Natural killer cell (primary cell): ENCODE measurements at places on chromosomes 1 and 21.
A peak's percentile ranks its signal among the peaks of the same experiment; 100 is the strongest.

DNA sequence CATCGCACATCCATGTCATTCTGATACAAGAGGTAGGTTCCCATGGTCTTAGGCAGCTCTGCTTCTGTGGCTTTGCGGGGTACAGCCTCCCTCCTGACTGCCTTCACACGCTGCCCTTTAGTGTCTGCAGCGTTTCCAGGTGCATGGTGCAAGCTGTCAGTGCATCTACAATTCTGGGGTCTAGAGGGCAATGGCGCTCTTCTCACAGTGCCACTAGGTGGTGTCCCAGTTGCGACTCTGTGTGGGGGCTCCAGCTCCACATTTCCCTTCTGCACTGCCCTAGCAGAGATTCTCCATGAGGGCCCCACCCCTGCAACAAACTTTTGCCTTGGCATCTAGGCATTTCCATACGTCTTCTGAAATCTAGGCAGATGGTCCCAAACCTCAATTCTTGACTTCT, 138.2 kb upstream of the BRINP3 start:
- no peak for DNase-seq

- no peak for DNase-seq
Observed at GRCh38 chr21:36202726-36203602, 46.3 kb downstream of the DOP1B start.

GRCh38 chr1:46415514-46415913, 21.4 kb downstream of the FAAH start:
- DNase-seq = no peak

- DNase-seq = no peak
Observed at GRCh38 chr1:41496080-41497055, 11.9 kb upstream of the EDN2 start.

GRCh38 chr1:109687641-109688499, at the start of gene GSTM1:
Gene GSTM1 (plus strand): TSS chr1:109687817. CDS start chr1:109687874, 57 bp downstream.
- peak; percentile 79 for DNase-seq

GRCh38 chr1:155077346-155077745, 1.3 kb upstream of the EFNA3 start:
- DNase-seq = no peak

DNA sequence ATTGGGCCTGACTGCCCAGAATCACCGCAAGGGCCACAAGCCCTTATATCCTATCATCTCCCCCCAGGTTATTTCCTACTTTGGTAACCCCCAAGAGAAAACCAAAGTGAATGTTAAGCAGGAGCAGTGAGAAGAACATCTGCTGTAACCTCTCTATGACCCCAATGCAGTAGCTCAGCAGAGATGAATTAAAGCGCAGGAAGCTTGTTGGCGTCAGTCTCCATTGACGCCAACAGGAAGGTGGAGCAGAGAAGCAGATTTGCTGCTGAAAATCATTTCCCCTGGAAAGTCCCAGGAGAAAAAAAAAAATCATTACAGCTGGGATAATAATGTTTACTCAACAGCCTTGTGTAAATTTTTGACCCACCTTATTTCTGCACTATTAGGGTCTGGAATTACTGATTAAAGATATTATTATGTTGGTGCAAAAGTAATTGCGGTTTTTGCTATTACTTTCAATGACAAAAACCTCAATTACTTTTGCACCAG, 33.2 kb upstream of the FAM163A start:
- no peak for DNase-seq

DNA sequence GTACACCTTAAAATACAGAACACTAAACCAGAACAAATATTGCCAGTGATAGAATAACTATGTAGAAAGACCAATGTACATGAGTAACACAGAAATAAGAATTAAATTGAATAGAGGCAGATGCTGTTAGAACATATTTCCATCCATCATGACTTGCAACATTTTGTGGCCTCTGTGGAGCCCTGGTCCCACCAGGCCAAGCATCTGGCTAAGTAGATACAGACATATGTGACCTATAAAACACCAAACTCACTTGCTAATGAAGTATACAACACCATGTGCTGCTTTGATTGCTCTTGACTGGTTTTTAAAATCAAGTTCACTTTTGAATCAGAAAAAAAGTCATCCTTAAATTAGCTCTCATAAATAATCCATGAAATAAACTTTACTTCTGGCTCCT, 20.5 kb downstream of the SLC19A2 start:
- DNase-seq = no peak

- no peak for DNase-seq
Observed at GRCh38 chr1:227378181-227378580, 59.9 kb upstream of the CDC42BPA start.

DNA sequence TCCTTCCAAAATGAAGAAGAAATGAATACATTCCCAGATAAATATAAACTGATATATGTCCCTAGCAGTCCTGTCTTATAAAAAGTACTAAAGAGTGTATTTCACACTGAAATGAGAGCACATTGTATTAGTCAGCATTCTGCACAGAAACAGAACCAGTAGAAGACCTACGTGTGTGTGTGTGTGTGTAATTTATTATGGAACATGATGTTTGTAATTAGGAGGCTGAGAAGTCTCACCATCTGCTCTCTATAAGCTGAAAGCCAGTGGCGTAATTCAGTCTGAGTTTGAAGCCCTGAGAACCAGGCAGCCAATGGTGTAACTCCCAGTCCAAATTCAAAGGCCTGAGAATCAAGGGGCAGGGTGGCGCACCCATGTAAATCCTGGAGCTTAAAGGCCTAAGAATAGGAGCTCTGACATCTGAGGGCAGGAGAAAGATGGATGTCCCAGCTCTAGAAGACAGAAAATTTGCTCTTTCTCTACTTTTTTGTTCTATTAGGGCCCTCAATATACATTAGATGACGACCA, 146.5 kb upstream of the LYPLAL1 start:
- DNase-seq = no peak

DNA sequence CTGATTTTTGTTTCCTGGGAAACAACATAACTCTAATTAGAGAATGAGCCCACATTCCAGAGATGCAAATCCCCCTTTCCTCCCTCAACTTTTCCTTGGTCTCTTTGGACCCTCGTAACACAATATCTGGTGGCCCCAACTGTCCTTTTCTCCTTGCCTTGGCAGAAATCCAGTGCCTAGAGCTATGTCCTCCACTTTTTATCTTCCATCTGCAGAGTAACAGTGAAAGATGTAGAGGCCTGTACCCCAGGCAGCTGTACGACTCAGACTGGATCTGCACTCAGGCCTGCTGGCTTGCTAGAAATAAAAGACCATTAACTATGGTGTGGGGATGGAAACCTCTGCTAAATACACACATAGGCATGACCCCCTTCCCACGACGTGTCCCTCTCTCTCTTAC, 72.0 kb downstream of the WARS2 start:
- no peak for DNase-seq

DNA sequence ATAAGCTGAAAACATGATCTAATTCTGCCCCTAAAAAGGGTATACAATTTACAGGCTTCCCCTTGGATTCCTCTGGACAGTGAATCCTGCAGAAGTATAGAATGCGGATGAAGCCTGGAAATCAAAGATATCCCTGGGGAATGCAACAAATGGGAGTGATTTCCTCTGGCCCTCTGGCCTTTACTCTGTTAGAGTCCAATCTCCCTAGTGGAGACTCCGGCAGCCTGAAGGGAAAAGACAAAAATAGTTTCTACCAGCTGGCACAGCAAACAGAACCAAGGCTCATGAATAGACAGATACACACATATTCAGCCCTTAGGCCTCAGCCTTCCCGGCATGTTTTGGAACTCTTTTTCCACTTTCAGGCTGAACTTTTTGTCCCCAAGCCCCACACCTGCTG, 3.9 kb upstream of the LRRC52 start:
- no peak for DNase-seq

DNA sequence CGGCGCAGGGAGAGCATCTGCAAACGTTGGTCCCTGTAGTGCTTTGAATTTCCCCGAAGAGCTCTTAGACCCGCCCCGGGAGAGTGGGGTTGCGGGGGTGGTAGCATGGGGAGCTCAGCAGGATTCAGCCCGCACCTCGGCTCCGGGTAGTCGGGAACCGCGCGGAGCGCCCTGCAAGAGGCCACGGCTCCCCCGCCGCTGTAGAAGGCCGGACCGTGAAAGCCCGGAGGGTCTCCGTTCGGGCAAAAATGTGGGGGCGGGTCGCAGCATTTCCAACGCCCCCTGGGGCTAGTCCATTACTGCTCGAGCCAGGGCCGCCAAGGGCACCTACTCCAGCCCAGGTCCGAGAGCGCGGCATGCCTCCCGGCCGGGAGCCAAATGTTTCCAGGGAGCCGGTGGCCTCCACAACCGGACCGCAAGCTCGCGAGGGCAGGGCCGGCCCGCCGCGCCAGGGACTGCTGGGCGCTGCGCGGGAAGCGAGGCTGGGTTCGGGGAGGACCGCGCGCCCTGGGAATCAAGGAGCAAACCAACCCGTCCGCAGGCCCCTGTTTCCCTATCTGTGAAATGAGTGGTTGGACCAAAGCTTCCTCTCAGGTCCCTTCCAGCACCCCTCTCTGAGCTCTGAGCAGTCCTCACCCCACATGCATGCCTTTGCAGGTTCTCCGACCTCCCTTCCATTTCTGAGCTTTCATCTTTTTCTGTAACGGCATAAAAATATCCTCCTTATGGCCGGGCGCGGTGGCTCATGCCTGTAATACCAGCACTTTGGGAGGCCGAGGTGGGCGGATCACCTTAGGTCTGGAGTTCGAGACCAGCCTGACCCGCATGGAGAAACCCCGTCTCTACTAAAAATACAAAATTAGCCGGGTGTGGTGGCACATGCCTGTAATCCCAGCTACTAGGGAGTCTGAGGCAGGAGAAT, 775 bp upstream of the TMEM63A start:
- DNase-seq = no peak

DNA sequence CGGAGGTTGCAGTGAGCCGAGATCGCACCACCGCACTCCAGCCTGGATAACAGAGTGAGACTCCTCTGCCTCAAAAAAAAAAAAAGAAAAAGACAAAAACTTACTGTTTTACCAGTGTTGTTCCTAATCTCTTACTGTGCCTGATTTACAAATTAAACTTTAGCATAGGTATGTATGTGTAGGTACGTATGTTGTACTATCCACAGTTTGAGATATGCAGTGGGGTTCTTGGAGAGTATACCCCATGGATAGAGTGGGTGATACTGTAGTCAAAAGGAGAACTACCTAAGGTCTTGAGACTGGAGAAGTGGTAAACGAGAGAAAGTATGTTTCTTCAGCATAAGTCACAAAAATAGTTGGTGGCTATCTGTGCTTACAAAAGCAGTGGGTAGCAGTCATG, 38.6 kb downstream of the RNF11 start:
- no peak for DNase-seq

- no peak for DNase-seq
Observed at GRCh38 chr21:26983576-26983975, 16.7 kb upstream of the ADAMTS5 start.

GRCh38 chr1:25889470-25889869, 14.0 kb upstream of the PAQR7 start:
- no peak for DNase-seq

GRCh38 chr21:28821276-28822122, 171.2 kb downstream of the LTN1 start:
- no peak for DNase-seq

DNA sequence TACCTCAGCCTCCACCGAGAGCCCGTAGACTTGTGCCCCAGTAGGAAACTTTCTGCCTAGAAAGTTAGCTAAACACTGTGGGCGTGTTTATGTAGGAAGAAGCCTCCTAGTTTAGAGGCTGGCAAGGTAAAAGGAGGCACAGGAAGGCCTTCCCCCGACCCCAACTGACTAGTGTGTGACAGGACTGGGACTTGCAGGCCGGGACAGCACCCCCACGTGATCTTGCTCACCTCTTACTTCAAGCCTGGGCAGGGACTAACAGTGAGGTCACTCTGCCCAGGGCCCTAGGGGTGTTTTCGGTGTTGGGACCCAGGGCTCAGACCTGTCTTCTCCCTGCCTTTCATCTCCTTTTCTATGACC, 392 bp upstream of the TAGLN2 start:
- DNase-seq = no peak

DNA sequence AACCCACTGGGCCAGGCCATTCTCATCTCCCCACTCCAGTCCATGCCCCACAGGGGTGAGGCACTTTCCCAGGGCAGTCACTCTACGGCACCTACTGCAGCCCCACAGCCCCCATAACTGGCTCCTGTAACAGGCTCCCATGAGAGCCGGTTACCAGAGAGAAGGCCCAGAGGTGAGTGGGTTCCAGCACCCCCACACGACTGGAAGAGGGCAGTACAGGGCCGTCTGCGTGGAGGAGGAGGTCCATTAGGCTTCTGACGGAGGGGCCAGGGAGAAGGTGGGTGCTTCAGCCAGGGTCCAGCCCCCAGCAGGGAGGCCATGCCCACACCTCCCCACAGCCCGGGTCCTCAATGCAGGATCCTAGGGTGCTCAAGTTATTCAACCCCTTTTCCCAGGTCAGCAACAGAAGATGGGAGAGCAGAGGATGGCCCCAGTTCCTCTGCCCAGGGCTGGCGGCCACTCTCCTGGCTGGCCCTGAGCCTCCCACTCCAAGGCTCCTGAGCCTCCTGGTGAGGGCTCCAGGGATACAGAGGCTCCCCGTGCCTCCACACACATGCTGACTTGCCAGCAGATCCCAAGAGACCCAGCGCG, 1.6 kb downstream of the ACAP3 start:
- DNase-seq = no peak

DNA sequence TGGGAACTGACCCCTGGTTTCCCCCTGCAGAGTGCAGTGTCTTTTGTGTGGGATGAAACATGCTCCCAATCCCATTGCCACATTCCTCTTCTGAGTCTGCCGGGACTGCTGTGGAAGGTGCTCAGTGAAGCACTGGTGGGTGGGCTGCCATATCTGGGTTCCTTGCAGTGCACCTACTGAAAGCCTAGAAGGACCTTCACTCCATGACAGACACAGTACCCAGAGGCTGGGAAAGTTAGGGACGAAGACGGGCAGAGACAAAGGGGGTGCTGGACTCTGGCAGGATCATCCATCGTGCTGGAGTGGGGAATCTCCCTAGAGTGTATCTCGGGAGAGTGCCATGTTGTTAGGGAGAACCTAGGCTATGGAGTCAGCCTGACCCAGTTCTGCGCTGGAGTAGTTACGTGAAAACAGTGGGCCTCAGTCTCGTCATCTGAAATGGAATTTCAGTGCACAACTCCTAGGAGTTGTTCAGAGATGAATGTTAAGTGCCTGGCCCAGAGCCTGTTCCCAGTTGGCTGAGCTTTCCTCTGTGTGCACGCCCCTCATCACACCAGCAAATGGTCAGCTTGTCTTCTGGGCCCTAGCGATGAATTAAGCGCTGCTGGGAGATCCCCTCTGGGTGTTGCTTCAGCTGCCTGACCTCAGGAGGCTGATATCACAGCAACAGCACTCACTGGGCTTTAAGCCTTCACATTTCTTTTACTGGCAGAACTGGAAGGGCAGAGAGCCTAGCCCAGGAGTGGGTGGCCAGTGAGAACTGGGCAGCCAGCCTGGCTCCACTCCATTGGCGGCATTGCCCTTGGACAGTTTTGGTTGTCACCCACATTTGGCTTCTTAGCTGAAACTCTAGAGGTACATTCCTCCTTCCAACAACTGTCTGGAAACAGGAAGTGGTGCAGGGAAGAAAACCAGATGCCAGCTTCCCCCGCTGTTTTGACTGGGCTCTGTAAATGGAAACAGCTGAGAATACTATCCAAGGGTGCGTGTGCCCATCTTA, 479.8 kb upstream of the VAMP3 start:
- DNase-seq = no peak

DNA sequence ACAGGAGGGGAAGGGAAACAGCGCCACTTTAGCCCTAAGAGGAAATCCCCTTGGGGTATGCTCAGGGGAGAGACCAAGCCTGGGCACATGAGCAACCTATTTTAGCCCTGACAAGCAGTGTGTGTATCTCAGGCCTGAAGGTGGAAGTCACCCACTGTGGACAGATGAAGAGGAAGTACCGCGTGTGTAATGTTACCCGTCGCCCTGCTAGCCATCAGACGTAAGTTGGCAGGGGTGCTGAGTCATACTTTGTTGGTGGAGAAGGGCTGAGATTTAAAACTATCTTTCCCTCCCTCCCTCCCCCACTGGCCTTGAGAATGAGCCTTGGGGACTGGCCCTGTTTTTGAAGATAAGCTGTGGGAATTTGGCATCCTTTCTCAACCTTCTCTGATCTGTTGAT, 11.2 kb downstream of the AGO1 start:
- DNase-seq = peak; percentile 18
